RPMI8226 (cell line): ENCODE measurements at places on chromosomes 13 and 19.

DNA sequence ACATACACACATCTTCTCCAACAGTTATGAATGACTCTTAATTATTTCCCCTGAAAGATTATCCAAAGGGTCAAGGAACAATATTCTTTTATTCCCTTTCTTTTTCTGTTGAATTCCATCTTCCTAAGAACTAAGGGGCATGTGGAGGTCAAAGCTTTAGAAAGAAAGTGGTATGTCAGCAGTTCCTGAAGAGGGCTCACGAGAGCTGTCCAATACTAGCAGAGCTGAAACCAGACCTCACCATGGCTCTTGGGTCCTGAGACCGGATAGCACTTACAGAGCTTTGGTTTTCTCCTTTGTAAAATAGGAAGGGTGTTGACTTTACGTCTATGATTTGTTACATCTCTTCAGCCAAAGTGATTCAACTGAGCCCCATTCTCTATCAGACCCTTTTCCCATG lies 109.8 kb upstream of the FREM2 start:
- peak; percentile 4 for DNase-seq

DNA sequence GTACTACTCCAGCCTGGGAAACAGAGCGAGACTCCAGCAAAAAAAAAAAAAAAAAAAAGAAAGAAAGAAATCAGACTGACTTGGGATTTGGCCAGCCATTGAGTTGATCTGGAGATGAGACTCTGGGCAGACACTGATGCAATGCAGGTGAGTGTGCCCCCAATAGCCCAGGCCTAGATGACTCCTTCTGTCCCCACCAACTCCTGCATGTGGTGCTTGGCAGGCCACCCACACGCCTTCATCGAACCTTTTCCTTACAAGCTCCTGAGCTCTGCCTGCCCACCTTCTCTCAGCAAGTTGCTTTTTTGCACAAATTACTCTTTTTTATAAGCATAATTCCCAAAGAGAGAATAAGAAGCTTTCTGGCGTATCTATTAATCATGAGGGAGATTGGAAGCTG lies 97.9 kb upstream of the MBNL2 start:
- DNase-seq: no peak

DNA sequence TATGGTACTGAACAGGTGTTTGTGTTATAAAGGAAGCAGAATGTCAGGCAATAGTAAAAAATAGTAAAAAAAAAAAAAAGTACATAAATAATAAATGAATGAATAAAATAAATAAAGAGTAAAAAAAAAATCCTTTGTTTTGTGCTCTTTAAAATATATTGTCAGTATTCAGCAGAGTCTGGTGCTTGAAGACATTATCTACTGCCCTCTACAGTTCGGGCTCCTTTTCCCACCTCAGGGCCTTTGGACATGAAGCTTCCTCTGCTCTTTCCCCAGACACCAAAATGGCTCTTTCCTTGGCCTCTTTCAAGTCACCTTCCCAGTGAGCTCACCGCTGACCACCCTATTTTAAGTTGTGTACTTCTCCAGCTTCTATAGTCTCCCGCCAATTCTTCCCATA lies 137.5 kb downstream of the TNFRSF19 start:
- peak; percentile 9 for DNase-seq

- DNase-seq: no peak
Observed at GRCh38 chr13:111278258-111278657, 42.2 kb upstream of the TEX29 start.

DNA sequence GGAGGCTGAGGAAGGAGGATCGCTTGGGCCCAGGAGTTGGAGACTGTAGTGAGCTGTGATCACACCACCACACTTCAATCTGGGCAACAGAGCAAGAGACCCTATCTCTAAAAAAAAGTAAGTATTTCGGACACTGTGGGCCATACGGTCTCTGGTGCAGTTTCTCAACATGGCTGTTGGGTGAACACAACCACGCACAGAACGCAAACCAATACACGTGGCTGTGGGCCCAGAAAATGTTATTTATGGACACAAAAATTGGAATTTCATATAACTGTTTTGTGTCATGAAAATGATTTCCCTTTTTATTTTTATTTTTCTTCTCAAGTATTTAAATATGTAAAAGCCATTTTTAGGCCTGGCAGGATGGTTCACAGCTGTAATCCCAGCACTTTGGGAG lies 19.5 kb downstream of the LDLR start:
- DNase-seq: no peak

- no peak for DNase-seq
Observed at GRCh38 chr19:42115705-42116104, 16.5 kb downstream of the POU2F2 start.

GRCh38 chr13:112959701-112960542 lies 9.1 kb upstream of the MCF2L start:
- no peak for DNase-seq

DNA sequence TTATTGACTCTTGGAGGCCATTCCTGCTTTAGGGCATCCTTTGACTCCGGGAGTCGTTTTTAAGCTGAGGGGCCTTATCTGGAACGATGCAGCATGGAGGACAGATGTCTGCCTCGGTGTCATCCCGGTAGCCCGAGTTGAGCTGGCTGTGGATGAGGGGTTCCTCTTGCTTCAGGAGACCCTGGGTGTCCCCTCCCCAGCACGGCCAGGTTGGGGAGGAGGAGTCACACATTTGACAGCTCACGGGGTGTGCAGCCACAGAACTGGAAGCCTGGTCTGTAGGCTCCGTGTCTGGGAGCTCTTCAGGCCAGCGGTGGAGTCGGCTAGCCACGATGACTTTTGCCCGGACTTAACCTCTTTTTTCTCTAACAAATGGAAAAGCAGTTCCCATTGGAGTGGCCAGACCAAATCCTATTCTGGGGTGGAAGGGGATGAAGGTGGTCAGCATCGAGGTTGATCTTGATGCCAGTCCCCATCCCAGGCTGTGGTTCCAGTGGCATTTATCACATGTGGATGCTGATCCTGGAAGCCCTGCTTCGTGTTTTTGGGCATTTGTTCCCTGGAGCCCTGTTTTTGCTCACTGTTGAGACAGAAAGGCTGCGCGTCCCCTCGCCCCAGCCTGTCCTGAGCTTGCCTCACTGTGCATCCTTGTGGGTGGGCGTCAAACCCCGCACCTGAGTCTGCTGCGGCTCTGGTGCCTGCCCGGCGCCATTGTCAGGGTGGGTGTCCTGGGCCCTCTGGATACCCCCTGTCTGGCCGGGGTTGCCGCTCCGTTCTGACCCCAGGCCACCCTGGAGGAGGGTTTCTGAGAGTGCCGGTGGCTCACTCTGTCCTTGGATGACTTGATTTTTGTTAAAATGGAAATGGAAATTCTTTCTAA lies 12.0 kb downstream of the TFDP1 start:
- no peak for DNase-seq

- peak; percentile 39 for DNase-seq
Observed at GRCh38 chr13:27770809-27771208, 21.5 kb upstream of the GSX1 start.

DNA sequence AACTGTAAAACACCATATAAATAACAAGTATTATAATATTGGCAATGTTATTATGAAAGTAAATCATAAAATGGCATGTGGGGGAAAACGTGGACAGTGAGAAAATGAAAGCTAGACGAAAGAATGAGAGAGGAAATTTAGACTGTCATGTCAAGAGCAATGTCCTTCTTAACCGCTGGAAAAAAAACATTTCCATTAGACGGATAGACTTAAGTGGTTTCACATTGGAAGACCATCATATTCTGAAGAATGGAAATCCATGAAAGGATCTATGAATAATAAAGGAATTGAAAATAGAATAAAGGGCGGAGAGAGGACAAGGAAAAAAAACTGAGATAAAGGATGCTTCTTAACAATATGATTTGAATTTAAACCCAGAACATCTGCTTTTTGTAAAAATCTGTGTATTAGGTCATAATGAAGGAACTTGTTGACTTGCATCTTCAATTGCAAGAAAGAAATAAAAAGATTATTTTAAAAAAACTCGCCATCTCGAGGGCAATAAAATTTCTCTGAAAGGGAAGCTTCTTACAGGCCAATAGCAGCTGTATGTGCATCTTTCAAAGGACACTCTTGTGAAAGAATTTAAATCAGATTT lies 90.6 kb downstream of the SPRY2 start:
- no peak for DNase-seq
